ENCODE measurements at places on chromosomes 3 and 15. TPM values are rescaled to one million over a fixed set of nuclear protein-coding genes. Genes with fewer than 3 reads are reported as not detected.

DNA sequence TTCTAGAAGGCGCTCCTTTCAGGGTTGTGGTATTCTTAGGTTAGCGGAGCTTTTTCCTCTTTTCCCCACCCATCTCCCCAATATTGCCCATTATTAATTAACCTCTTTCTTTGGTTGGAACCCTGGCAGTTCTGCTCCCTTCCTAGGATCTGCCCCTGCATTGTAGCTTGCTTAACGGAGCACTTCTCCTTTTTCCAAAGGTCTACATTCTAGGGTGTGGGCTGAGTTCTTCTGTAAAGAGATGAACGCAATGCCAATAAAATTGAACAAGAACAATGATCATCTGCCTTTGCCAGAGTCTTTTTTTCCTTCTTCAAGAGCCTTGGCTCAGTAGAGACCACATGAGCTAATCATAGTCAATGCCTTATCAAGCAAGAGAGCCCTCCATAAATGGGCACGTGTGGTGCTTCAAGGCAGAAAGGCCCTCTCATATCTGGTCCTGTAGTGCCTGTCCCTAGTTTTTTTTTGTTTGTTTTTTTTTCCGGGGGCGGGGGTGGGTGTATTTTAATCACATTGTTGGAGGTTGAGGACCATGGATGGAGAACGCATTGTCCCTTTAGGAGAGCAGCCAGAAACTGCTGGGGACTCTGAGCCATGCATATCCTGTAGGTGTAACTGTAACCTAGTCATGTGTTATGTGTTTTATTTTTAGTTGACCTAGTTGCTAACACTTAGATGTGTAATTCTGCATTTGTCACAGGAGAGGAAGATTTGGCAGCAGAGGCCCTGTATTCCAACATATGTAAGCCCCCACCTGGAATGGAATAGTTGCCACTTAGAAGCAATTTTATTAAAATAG, 64.7 kb upstream of the ACAD9 start:
- no peak for DNase-seq

GRCh38 chr3:55461896-55462295, 25.2 kb downstream of the WNT5A start:
- peak; percentile 52 for DNase-seq

GRCh38 chr3:77370413-77370812, 330.5 kb downstream of the ROBO2 start:
- DNase-seq: peak; percentile 5

- no peak for DNase-seq
These were observed 420 bp upstream of the TMIE start for GRCh38 chr3:46700772-46701171.

DNA sequence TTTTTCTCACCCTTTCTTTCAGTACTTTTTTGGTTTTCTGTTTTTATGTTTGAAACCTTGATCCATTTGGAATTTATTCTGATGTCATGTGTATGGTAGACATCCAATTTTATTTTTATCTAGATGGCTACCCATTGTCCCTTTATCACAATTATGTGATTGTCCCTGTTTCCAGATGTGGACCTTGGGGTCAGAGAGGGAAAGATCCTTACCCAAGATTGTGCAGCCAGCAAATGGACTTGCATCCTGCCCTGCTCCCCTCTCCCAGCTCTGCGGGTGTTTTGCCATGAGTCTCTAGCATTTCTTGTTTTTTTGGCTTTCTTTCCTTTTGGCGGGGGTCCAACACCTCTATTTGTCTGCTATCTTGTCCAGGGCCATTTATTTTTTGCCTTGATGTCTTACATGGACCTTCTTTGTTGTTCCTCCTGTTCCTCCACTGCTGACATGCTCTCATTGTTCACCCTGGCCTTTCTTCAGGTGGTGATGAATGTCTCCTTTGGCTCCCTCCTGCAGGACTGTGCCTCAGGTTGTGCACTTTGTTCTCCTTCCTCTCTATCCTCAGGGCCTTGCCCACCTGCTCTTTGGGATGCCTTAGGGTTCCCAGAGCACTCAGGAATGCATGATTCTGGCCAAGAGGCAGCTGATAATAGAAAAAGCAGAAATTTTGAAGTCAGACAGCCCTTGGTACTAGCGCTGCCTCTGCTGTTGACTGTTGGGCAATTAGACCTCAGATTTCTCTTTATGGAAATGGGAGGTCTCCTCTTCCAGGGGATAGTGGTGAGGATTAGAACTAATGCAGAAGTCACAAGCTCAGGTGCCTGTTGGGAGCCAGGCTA, 84.3 kb downstream of the EEFSEC start:
- DNase-seq: no peak

DNA sequence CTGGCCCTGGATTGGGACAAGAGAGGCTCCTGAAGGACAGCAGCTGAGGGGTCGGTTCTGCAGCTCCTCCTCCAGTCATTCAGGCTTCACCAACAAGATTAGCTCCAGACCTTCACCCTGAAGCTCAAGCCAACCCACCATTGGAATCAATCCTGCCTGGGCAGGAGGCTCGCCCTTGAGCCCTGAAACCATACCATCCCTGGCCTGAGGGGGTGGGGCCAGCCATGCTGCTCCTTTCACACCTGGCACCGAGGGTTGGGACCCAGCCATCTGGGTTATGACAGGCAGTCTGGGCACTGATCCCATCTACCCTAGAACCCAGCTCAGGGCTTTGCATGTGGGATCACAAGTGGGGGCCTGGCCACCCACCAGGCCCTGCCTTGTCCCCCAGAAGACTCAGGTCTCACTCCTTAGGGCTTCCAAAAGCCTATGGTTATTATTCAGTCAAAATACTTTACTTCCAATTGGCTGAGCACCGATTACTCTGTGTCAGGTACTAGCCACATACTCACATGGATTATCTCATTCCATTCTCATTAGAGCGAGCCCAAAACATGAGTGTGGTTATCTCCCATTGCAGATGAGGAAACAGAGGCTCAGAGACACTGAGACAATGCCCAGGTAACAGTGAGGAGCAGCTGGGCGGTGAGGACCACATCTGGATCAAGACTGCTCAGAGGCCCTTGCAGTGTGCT, 3.1 kb downstream of the ABHD14B start:
- DNase-seq: no peak

DNA sequence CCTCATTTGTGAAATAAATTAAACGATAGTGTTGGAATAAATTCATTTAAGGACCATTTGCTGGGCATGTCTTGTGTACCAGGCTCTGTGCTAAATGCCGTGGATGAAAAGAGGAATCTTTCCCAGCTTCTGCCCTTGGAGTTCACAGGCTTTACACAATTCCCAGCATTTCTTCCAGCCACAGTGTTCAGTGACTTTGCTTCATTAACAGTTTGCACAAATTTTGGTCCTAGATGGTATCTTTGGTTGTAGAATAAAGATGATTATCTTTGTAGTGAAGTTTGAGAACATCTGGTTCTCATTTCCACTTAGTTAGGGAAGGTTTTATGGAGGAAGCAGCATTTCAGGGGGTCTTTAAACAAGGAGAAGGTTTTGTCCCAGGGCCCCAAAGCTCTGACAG, 100.1 kb downstream of the LRTM1 start:
- DNase-seq: no peak

Gene SLC24A5
- not detected for total RNA-seq

Gene LIPH
- total RNA-seq: 0.63 TPM
